Activated T-cell treated with anti-CD3 and anti-CD28 coated beads for 4 hours (primary cell): ENCODE measurements at places on chromosomes 6 and 20.

DNA sequence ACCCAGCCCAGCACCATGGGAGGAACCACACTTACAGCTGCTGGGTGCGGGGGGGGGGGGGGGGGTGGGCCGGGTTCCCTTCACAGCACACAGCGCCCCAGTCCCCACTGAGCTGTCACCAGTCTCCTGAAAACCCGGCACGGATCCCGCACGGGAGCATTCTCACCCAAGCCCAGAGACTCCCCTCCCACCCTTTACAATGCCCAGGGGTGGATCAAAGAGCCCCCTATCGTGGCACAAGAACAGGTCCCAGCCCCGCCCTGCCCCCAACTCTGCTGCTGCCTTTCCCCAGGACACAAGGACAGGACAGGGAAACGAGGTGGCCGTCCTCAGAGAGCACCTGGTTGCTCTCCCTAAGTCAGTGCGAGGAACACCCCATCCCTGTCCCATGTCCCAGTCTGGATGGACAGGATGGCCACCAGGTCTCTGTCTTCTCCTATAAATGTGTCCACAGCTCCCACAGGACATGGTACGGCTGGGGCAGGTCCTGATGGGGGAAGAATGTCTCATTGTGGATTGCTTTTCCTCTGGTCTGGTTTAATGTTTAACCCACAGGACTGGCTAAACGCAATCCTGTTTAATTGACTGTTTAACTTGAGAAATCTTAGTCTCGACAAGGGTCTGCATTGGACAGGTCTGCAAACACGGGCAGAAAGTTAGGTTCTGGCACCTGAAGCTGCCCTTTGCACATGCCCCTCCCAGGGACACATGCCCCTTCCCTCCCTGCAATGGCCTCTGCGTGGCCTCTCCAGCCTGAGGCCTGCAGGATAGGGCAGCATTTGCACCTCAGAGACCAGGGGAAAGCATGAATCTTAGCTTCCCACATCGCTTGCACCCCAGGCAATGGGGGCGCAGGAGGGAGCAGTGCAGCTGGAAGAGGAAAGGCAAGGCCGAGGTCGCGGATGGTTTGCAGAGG is 45.3 kb downstream of the DACT2 start:
- DNase-seq = no peak

- DNase-seq = no peak
Measured at GRCh38 chr6:56902641-56903464, 52.1 kb upstream of the BEND6 start.

- DNase-seq = no peak
Measured at GRCh38 chr6:87483929-87484328, 11.2 kb downstream of the SLC35A1 start.

DNA sequence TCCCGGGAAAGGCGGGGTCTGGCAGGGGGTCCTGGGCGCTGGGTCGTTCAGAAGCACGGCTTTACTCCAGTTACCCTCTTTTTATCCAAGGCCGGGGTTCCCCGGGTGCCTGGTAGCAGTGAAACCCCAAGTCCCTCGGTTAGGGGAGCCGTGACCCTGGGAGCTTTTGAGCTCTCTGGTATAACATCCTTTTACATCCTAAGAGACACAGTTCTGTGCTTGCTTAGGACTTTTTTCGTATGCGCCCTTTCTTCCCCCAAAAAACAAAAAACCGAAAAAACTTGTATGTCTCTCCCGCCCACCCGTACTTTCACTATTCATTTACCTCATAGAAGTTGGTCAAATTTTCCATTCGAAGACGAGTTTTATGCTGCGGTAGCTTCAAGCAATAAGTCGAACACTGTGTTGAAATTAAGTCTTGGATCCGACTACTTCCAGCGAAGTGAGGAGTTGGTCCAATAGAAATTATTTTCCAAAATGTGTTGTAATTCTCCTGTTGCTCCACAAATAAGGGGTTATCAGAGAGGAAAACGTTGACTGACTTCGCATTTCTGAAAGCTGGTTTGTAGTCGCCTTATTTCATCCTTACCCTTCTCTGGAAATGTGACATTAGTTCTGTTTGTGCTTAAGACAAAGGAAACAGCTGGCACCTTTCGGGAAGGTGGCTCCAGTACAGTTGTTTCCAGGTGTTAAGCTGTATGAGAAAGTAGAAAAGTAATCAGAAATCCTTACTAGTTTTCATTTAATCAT is 816 bp upstream of the MAN1A1 start:
- DNase-seq = peak; percentile 42

DNA sequence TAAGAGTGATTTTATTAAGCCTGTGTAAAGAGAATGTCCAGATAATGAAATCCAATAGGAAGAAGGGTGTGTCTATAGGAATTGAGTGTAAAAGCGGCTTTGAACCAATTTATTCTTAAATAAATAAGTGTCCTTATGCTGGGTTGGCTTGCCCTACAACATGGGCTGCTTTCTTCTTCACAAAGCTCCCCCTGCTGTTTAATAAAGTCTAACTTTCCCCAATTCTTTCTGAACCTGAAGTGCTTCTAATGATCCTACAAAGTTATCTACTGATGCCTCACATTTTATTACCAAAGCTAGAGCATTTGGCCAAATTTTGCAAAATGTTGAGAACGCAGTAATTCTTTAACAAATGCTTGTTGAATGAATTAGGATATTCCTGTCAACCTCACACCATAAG is 36.3 kb upstream of the SIRT5 start:
- DNase-seq = no peak

DNA sequence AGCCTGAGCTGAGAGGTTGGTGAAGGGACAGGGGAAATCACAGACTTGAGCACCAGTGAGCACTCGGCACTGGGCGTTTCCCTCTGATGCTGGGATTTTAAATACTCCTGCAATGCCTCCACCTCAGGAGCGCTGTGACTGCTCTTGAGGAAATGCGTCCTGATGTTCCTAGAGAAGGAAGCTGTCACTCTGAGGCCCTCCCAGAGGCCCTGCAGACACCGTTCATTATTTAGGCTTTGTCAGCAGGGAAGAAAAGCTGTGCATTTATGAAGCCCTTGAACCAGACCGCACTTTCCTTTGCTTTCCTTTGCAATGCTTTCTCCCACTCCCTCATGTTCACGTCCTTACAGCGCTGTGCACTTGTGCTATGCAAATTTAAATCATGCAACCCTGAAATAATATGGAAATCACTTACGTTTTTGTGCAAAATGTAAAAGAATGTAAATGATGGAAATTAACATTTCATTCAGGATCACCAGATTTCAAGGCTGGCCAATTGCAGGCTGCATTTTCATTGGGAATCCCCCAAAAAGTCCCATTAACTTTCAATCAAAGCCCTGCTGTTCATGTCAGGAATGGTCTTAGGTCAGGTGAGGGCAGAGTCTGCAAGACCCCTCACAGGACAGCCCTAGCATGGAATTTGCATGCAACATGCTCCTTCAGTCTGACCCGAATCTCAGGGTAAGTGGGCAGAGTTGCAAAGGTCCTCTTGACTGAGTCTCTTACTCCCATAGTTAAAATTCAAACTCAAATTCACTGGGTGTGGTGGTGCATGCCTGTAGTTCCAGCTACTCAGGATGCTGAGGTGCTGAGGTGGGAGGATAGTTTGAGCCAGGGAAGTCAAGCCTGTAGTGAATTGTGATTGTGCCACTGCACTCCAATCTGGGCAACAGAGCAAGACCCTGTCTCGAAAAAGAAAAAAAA is 45.8 kb upstream of the SYNDIG1 start:
- DNase-seq = no peak

DNA sequence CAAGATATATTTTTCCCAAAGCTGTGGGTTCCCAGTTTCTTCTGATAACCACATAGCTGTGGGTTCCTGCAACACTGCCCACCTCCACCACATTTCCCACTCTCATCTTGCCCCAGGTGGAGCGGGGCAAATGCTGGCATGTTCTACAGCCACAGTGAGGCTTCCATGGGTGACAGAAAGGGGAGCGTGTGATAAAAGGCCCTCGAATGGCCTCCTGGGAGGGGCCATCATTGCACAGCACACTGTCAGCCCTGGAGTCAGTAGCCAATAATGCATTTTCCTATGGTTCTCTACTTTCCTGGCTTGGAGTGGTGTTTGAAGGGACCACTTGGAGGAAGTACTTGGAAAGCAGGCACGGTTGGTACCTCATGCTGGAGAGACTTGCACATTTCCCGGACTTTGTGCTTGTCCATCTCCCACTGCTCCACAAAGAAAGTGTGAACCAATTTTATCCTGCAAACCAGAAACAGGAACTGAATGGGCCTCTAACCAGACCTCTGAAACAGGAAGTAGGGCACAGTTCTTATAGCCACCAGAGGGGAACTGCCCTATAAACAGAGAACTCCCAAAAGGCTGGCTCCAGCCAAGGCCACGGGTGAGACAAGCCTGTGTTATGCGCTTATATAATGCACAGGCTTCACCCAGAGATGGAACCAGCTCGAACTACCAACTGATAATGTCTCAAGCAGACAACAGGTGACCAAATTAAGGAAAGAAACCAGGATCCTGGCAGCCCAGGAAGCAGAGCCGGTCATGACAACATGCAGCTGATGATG is 8.6 kb downstream of the MAP3K5 start:
- DNase-seq = no peak

DNA sequence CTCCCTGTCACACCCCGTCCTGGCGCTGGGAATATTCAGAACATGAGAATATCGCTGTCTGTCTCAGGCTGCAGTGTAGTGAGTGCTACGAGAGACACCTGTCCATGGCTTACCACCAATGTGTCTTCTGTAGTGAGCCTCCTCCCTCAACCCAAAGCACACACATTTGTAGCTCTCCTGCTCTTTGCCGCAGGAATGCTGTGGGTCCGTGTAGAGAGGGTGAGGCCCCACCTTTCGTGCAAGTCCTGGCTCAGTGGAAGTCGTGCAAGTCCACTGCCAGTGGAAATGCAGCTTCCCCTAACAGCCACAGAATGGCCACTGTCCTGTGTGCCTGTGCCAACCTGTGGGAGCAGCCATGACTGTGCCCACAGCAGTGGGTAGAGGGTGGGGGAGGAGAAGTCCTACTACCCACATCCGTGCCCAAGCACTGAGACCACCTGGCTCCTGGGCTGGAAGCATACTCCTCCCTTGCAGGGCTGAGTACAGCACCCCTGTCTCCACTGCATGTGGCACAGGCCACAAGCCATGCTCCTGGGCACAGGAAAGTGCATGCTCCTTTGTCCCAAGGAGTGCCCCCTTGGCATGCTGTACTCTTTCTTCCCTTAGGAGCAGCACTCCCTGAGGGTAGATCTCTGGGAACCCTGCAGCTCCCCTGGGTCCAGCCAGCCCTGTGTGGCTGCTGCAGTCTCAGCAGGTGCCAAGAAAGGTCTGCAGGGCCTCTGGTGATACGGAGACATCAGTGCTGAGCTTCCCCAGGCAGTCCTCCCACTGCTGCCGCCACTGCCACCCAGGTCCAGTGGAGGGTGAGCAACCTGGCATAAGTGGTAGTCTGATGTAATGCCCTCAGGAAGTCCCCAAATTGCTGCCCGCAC is 28.0 kb downstream of the IGF2R start:
- no peak for DNase-seq
